ENCODE measurements at places on chromosomes 7 and 10.

DNA sequence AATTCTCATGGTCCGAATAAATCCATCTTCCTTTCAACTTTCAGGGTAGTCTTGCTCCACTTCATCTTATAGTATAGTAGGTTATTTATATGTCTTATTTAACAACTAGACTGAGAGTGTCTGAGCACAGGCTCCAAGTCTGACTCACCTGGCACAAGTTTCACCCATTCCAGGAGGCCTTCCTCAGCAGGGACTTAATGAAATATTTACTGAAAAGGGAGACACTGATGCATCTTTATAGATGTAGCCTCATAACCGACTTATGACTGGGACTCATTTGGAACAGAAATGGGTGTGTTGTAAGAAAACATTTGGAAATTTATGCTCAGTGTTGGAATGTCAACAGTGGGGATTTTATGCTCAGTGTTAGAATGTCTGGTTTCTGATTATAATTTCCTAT, 59.9 kb downstream of the CH25H start:
- H3K4me1 ChIP-seq: no peaks in the 10 kb centered on the region
- H3K4me3 ChIP-seq: no peak overlapping the region
- no peak for DNase-seq
- H3K27ac ChIP-seq: no peak overlapping the region
- no peaks in the 10 kb centered on the region for H3K36me3 ChIP-seq

GRCh38 chr10:3570855-3571266, 214.1 kb downstream of the KLF6 start:
- no peaks in the 10 kb centered on the region for H3K36me3 ChIP-seq
- no peak overlapping the region for H3K27ac ChIP-seq
- H3K4me1 ChIP-seq: no peaks in the 10 kb centered on the region
- DNase-seq: no peak
- H3K27me3 ChIP-seq: no peaks in the 10 kb centered on the region

DNA sequence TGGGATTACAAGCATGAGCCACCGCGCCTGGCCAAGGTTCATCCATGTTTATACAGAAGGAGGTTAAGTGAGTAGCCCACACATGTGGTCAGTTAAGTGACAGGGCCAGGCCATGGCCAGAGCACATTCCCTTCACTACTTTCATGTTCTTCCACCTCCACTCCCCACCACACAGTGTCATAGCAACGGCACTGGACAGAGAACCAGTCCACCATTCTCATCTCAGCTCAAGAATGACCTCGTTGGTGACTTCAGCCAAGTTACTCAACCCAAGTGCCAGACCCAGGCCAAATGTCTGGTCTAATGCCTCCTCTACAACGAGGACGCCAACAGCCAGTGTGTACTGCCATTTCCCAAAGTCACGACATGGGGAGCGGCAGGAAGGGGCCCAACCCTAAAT, 62.4 kb downstream of the INHBA start:
- no peak overlapping the region for H3K4me3 ChIP-seq
- no peak overlapping the region for H3K27ac ChIP-seq
- no peaks in the 10 kb centered on the region for H3K4me1 ChIP-seq
- H3K36me3 ChIP-seq: no peaks in the 10 kb centered on the region

DNA sequence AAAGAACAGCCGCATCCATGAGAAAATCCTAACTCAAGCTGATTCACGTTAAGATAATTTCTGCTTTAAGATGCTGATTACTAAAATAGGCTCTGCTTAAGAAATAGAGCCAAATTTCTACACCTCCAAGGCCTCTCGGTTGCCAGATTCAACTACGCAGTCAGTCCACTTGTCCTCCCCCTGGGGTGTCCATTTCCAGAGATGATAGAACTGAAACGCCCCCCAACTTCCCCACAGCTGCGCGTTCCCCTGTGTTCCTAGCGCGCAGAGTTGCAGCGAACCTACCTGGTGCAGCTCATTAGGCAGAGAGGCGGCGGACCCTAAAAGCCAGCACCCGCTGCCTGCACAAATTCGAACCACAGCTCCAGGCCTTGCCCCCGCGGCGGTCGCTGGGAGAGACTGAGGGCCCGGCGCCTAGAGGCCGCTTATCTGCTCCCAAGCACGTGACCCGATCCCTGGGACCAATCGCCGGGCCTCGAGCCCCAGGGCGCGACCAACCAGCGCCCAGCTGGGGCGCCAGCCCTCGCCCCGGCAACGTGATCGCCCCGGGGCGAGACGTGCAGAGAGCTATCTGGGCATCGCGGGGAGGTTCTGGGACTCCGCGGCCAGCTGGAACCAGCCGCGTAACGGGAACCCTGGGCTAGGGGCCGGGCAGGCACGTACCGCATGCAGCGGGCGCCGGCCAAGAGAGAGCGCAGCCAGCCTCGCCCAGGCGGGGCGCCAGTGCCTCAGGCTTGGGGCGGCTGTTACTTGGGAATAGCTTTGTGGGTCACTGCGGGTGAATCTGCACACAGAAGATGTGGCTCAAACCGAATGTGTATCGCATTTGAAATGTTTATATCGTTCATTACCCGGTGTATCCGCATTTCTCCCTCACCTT, at the start of gene PPP1R3C:
Gene PPP1R3C (minus strand): TSS at position 401 of the 880 bp plus-strand sequence. CDS start 102 bp downstream, at position 299.
- DNase-seq: peak; percentile 12
- peak within 1 kb of the TSS; percentile 65 for H3K4me3 ChIP-seq

All from naive B cell (primary cell).